Caki2 (cell line): ENCODE measurements at places on chromosomes 1 and 21. TPM values are rescaled to one million over a fixed set of nuclear protein-coding genes. Genes with fewer than 3 reads are reported as not detected.

GRCh38 chr1:96741335-96741734, 19.8 kb downstream of the PTBP2 start:
- DNase-seq: no peak

- peak; percentile 90 for DNase-seq
These were observed 36.6 kb downstream of the CAPZB start for GRCh38 chr1:19448491-19449439.

- no peak for DNase-seq
These were observed 90.7 kb downstream of the ARHGEF10L start for GRCh38 chr1:17630048-17630830.

DNA sequence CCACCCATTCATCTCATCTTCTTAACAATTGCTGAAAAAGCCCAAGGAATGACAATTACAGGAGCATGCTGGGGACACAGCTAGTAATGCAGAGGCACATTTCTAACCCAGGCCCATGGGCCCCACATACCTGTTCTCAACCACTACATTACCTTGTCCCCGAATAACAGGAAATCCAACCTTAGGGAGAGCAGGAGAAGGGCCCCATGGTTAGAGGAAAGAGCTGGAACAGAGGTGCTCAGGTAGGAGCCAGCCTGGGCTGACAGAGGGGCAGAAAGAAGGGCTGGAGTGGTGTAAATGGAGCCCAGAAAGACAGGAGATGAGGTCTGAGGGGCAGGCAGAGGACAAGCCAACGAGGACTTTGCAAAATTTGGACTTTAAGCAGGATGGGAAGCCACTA, 11.4 kb upstream of the S100A8 start:
- DNase-seq: no peak

- no peak for DNase-seq
These were observed 398.2 kb upstream of the RGS18 start for GRCh38 chr1:191760016-191760415.

DNA sequence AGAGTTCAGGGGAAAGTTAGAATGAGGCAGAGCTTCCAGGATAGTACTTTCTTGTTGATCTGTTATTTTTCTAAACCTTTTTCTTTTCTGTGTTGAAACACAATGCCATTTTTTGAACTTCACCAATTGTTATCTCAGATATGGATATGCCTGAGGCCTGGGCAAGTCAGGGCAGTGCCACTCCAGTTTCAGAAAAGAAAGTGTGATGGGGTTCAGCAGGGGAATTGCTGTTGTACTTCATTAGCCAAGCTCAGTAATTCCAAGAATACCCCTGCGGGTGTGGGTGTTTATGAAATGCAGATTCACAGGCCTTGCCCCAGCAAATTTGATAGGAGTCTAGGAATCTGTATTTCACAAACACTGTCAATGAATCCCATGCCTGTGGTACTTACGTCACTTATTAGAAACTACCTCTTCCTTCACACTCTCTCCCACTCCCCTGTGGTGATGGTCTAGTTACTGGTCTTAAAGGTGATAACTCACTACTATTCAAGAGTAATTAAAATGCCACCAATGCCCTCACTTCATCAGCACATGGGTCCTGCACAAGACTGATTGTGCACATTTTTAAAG, 142.3 kb downstream of the PBX1 start:
- no peak for DNase-seq

GRCh38 chr1:223258751-223259198, 105.2 kb downstream of the SUSD4 start:
- DNase-seq: no peak

DNA sequence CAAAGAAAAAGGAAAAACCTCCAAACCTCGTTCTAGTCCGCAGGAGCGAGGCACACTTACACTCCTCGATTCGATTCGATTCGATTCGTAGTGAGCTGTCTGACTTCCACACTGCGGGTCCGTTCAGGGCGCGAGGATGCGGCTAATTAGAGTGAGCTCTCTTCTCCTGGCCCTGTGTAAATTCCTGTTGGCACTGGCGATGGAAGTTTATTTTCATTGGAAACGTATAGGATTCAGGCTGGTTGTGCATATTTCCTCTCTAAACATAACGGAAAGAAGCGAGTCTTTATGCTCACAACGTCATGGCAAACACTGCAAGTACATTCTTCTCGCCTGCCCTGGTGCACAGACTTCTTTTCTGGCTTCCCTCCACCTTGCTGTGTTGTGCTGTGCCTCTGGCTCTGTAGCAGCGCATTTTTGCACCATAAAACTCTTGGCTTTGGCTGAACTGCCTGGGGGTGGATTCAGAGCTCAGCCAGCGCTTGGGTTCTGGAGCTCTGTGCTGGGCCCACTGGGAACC, 2.7 kb downstream of the HUNK start:
- no peak for DNase-seq

DNA sequence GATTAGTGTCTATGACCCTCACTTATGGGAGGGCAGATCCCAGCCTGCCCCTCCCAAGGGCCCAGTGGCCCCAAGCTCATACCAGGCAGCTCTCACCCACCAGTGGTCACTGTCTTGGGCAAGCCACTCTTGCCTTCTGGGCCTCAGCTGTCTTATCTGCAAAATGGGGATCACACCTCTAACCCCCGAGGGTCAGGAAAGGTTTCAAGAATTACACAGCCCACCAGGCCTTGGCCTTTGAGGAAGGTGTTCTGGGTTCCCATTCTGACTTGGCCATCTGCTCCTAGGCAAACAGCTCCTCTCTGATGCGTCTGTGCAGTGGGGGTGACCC, 16.8 kb downstream of the RUNX3 start:
- no peak for DNase-seq

GRCh38 chr1:17680308-17680707, 74.8 kb upstream of the ACTL8 start:
- DNase-seq: no peak

GRCh38 chr1:221839782-221840395, 98.0 kb upstream of the DUSP10 start:
- peak; percentile 96 for DNase-seq

DNA sequence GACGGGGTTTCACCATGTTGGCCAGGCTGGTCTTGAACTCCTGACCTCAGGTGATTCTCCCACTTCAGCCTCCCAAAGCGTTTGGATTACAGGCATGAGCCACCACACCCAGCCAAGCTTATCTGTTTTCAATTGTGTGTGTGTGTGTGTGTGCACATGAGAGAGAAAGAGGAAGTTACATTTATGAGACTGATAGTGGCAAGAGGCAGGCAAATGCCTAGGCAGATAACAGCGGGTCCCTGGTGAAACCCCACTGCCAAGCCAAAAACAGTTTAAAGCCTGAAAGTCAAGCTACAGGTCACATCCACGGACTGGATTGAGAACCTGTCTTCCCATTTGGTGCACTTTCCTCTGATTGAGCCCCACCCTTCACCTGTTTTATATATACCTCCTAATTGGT, 35.1 kb upstream of the IFNGR2 start:
- no peak for DNase-seq

DNA sequence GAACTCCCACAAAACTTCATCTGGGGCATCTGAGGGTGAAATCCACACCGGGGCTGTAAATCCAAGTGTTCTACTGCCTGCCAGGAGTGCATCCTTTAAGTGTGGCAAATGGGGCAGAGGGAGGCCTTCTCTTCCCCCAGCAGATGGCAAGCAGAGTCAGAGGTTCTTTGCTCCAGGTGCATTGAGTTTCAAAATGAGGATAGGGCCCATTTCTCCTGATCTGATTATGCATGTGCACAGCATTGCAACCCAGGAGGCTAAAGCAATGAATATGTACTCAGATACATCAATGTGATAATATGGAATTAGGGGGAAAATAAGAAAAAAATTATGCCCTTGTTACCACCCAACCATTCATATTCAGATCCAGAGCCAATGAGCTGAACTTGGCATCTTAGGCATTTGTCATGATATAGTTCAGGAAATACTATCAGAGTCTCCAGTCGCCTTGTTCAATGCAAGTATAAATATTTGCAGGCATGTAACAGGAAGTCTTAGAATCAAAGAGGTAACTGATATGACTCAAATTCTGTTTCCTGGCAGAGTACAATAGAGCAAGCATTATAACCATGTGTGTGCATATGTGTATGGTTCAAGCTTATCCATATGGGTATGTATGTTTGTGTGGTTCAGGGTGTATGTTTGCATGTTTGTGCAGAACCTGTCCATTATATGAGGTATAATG, 473.8 kb upstream of the PKN2 start:
- no peak for DNase-seq

DNA sequence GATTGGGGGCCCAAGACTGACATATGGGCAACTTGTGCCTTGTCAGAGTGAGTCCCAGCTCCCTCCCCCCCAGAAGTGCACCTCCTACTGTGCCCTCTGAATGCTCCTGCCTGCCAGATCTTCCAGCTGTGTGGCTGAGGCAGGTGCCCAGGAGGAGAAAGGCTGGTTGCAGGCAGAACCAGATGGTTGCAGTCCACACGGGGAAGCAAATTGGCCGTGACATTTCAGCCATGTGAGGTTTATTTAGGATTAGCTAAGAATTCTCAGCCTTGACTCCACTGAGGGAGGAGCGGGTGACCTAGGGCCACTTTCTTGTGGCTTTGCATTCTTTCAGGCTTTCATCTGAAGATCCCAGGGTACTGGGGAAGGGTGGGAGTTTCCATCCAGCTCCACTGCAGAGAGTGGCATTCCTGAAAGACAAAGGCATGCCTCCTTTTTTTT, 33.8 kb downstream of the PEX14 start:
- peak; percentile 88 for DNase-seq

DNA sequence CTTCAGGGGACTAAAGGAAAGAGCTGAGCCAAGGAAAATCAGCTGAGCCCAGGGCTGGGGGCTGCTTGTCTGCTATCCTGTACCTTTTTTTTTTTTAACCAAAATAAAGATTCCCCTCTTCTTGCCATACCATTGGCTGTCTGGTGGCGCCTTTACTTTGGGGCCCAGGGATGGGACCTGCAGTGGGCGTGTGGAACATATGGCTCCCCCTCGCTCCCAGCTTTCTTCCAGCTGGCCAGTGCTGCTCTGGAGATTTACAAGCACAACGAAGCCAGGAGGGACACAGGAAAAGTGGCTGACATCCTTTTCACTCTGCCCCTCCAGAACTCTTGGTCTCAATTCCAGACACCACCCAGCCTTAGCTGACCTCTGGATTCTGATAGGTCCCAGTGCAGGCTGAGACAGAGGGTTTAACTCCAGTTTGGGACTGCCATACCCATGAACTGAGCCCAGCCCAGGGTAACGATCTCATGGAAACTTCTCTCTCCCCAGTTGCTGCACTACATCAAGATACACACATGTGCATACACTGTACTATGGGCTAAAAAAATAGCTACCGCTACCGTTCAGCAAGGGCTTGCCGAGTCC, 5.4 kb upstream of the SFN start:
- DNase-seq: no peak

DNA sequence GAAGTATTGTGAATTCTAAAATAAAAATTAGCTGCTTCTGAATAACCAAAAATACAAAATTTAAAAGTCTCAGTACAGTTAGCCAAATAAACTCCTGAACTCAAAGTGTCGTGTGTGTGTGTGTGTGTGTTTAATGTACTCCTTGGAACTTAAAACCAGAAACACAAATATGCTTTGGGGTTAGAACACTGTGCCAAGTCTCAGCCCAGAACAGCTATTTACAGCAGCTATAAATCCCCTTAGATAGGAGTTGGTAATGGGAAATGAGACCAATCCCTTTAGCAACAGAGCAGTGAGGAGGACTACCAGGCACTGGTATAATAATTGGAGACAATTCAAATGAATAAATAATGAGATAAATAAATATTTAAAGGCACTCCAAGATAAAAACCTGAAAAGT, 83.1 kb downstream of the PATJ start:
- no peak for DNase-seq

DNA sequence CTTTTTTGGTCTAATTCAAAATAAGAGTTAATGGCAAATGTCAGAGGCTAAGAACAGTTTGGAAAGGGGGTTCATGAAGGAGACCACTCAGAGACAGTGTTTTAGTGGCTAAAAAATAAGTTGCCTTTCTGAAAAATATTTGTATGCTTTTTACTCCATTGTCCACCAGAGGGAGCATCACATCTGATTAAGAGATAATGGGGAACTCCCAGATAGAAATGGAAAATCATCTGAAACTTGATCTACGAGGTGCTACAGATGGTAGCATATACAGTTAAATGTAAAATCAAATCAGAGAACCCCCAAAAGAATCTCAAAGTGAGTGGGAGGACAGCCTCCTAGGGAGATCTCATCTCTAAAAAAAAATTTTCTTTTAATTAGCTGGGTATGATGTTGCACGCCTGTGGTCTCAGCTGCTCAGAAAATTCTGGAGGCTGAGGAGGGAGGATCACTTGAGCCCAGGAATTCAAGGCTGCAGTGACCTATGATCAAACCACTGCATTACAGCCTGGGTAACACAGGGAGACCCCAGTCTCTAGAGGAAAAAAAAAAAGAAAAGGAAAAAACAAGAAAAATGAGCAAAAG, 9.7 kb downstream of the SMYD3 start:
- peak; percentile 56 for DNase-seq

DNA sequence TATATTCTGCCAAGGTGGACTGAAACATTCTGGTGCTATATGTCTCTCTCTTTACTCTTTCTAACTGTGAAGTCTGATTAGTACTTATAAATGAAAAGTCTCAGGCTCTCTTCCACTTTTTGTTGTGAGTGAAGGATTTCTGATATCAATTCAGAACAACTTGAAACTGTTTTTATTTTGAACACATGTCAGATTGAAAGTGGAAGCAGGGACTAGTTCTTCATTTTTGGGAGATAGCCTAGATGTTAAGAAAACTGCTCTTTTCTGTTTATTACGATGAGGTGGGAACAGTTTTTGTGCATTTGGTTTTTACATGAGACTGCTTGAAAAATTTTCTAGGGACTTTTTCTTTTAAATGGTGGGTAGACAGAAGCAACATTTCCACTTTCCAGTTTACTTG, 14.5 kb upstream of the GBP3 start:
- no peak for DNase-seq

DNA sequence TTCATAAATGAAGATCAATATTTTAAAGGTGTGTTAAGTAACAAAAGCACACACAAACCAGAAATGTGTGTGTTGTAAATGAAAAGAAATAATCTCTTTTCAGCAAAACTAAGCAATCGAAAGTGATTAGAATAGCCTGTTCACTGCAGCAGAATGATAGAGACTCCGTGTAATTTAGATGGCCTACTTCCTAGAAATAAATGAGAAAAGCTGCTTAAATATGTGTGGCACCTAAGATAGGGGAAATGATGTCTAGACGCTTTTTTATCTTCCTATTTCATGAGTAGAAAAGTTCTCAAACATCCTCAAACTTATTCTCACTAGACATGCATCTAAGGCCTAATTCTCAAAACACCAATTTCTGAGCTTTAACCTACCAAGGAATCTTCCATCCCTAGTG, 124.7 kb upstream of the BRINP3 start:
- DNase-seq: no peak

HPDL gene
- total RNA-seq: 0.49 and 1.1 TPM in 2 replicates

ARTN gene
- not detected in 2 replicates for total RNA-seq

ETV3L gene
- total RNA-seq: not detected in 2 replicates

ATP6V1G3 gene
- total RNA-seq: not detected in 2 replicates

PDE9A gene
- 10.1 and 14.6 TPM in 2 replicates for total RNA-seq

DNAJC28 gene
- not detected in 2 replicates for total RNA-seq

RAD54L gene
- 9.7 and 23.5 TPM in 2 replicates for total RNA-seq

SYNC gene
- total RNA-seq: 0.75 and 0.84 TPM in 2 replicates

CD53 gene
- not detected in 2 replicates for total RNA-seq

UQCRHL gene
- 4.0 and 5.1 TPM in 2 replicates for total RNA-seq

RCAN1 gene
- total RNA-seq: 5.6 and 6.3 TPM in 2 replicates
